ENCODE measurements at places on chromosomes 2 and 18.
A peak's percentile ranks its signal among the peaks of the same experiment; 100 is the strongest.

GRCh38 chr2:239305222-239305575 is 95.6 kb downstream of the HDAC4 start:
- DNase-seq = no peak

DNA sequence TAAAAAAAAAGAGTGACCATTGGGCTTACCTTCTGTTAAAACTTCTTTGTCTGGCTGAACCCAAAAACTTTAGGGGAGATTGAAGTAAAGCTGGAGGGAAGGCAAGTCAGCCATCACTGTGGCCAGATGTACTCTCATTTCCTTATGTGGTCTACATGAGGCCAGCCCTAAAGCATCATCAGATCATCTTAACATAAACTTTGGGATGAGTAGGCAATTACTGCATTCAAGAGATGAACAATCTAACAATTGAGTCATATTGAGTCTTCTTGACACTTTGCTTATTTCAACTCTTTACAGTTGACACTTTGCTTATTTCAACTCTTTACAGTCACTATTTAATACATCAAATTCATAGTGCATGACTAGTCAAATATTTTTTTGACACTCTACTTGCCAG is 155.6 kb downstream of the QPCT start:
- DNase-seq = no peak

DNA sequence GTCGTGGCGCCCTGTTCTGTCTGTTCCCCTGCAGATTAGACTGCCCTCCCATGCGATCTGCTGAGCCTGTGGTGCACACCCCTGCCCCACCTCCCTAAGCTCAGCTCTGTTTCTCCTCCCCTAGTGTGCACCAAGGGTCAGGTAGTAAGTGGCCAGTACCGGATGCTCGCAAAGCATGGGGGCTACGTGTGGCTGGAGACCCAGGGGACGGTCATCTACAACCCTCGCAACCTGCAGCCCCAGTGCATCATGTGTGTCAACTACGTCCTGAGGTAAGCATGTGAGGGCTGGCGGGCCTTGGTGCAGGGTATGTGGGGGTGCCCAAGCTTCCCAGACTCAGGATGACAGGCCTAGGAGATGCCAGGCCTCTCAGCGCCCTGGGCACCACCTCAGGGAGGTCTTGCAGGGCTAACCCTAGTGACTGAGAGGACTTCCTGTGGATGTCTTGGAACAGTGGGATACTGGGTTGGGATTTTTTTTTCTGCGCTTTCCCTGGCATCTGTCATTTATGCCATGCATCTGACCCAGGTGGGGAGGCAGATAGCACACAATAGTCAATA is 78.4 kb downstream of the EPAS1 start:
- no peak for DNase-seq

DNA sequence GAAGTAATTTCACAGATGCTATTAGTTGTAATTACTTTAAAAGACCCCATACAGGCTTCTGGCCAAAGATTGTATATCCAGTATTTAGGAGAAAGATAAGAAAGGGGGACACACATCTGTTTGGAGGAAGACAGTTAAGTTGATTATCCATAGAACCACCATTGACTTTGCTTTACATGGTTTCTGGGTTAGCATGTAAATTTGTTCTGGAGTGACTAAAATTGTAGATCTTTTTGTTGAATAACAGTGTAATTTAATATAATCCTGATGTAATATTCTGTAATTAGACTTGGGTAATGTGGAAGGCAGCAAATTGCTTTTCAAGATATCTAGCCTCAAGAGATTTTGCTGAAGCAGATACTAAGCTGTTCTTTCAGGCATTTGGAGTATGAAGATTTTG is 17.2 kb downstream of the COMMD1 start:
- no peak for DNase-seq

DNA sequence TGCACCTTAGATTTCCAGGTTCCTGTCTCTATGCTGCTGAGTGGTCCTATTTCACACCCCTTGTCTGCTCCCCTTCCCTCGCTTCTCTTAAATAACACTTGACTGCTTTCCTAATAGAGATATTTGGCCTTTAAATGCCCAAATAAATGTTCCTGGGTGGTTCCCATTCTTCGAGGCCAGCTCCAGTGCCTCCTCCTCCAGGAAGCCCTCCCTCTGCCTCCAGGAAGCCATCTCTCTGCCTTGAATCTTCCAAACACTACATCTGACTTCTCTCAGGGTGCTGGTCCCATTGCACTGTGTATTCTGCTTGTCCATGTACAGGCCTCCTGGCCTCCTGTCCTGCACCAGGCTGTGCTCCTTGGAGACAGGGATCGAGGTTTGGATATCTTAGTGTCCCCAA is 14.2 kb downstream of the EHD3 start:
- DNase-seq = no peak

GRCh38 chr2:72007402-72007801 is 140.3 kb downstream of the CYP26B1 start:
- DNase-seq = no peak

DNA sequence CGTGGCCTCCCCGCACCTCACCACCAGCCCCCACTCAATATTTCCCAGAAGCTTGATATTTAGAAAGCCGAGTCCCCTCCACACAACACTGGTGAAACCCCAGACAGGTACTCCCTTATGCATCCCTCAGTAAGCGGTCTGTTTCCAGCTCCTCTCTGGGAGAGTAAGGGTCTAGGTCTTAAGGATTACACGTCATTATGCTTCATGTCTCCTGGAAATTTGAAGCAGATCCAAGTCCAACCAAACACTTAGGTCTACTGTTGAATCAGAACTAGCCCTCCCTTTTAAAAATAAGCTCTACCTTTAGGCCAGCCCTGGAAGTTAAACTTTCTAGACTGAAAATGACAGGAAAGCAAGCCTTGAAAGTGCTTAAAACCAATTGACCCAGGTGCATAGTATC is 1.5 kb upstream of the OST4 start:
- DNase-seq = no peak

GRCh38 chr2:9166579-9167377 is 39.8 kb upstream of the ASAP2 start:
- no peak for DNase-seq

DNA sequence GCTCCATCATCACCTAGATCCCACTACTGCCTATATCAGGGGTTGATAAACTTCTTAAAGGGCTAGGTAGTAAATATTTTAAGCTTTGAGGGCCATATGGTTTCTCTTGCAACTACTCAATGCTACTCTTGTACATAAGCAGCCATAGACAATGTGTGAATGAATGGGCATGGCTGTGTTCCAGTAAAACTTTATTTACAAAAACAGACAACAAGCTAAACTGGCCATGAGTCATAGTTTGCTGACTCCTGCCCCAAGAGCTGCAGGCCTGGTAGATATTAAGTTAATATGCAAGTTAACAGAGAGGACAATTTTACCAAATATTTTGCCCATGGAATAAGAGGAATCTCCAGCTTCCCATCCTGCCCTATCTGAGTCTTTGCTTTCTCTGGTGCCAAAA is 29.8 kb upstream of the MYO3B start:
- no peak for DNase-seq

DNA sequence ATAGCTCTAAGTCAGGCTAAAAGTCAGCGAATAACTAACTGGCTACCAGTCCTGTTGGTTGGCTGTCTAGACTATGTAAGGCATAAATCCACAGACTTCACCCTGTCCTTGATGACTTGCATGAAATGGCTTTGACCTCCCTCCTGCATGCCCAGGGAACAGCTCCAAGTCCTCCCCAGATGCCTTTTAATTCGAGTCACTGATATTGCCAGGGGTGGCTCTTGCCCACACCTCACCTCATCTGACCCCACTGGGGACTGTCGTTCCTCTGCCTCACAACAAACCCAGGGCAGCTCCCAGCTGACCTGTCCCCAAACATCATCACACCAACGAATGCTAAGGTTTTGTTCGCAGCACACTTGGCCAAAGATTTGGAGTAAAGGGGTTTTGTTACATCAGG is 396.0 kb upstream of the ID2 start:
- DNase-seq = no peak

DNA sequence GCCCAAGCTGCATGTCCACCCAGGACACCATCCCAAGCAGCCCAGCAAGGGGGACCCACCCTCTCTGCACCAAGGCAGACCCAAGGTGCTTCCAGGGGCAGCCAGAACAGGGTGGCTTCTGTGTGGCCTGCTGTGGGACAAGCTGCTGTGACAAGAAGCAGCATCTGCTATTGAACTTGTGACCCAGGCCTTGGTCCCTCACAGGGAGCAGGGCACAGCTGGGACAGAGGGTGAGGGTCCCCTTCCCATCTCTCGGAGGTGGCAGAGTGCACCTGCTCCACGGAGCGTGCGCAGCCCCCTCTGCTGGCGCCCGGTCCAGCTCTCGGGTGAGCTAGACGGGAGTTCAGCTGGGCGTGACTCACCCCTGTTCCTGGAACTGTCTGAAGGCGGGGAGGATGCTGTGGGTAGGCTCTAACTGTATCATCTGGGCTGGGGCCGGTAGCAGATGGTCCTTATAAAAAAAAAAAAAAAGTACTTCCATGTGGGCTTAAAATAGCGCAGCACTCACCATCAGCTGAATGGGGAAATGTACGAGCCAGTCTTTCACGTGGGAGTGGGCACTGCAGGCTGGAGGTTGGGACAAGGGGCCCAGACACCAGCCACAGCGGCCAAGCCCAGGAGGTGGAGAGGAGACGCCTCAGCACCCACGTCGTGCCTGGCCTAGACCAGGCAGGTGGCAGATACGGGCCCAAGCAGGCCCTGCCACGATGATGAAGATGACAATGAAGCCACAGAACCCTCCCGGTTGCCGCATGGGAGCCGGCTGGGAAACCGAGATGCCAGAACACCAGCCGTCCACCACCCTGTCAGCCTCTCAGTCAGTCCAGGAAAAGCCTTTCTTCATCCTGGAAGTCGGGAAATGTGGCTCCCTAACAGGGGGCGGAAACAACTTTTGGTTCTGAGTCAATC is 136.8 kb upstream of the ID2 start:
- peak; percentile 87 for DNase-seq

DNA sequence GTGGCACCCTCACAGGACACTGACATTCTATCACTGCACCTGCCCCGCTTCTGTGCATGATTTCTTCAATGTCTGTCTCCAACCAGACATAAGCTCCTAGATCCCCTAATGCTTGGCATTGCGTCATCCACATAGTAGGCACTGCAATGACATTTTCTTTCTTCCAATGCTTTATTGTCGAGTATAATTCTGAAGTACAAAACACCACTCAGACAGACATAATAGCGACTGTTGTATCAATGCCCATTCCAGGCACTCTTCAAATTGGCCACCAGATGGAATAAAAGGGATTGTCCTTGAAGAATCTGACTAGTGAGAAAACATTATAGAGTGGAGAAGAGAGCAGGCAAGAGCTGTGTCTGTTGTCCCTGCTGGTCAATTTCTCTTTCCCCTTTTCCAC is 89.0 kb downstream of the LPIN1 start:
- no peak for DNase-seq

- no peak for DNase-seq
Measured at GRCh38 chr2:204264085-204264553, 281.2 kb upstream of the PARD3B start.

- no peak for DNase-seq
Measured at GRCh38 chr18:59575995-59576394, 121.2 kb downstream of the CCBE1 start.

DNA sequence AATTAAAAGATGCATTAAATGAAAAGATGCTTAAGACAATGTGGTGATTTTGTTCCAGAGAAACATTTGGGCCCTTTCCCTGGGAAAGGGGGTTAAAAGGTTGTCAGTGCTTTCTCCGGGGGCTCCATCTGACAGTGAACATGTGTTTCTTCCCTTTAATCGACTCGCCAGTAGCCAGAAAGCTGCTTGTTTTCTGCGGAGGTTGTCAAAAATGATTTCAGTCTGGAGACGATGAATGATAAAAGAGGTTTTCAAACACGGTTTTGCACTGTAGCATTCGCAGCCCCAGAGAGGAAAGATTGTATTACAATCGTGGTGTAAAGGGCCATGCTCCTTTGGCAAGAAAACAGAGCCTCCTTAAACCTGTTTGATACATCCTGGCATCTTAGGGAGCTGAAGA is 111.5 kb upstream of the MEIS1 start:
- no peak for DNase-seq

- DNase-seq = no peak
Measured at GRCh38 chr2:2306878-2307277, 24.2 kb downstream of the MYT1L start.

DNA sequence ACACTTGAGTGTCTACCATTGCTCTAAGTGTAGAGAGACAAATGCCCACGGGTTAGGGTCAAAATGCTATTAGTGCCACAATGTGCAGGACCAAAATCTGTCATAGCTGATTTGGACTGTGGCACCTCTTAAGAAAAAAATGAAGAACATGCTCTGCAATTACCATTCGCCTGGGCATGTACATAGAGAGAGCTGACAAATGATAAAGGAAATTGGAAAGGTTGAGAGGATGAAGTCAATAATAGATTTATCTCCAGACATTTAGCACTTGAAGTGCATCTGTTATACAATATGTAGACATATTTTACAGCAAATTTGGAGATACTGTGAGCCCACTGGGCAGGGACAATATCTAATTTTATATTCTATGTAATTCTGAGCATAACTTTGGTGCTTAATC is 804.4 kb downstream of the SATB2 start:
- no peak for DNase-seq

GRCh38 chr18:22186484-22186971 is 17.1 kb downstream of the GATA6 start:
- DNase-seq = no peak

DNA sequence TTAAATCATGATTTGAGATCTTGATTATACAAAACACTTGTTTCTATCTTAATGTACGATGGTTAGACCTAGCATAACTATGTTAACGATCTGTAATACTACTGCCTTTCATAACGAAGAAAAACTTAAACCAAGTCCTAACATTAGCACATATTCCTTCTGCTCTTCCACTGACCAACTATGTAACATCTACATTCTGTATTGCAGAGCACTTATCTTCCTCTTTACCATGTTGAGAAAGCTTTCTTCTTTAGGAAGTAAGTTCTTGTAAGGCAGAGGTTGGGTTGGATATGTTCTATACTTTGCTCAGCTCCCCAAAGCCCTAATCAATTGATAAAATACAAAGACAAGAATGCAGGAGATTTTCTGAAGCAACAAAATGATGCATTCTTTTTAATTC is 7.9 kb upstream of the ZNF407 start:
- no peak for DNase-seq

GRCh38 chr2:51710222-51710621 is 678.3 kb upstream of the NRXN1 start:
- DNase-seq = no peak

DNA sequence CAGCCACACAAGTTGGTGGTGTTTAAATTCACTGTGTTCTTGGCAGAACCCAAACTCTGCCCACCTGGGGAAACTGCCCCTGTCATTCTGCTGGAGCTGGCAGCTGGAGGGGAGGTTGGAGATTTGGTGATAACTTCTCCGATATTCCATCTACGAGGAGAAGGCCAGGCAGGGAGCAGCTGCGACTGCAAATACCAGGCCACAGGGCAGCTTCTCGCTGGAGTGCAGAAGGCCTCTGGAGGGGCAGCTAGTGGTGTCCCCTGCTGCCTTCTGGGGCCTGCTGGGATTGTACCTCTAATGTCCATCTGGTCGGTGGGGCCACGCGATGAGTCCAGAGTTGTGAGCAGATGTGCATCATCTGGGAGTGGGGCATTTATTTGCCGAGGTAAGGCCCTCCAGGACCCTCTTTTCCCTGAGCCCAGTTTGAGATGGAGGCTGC is 98.9 kb downstream of the ACKR3 start:
- no peak for DNase-seq

- no peak for DNase-seq
Measured at GRCh38 chr2:96090196-96090926, 26.0 kb downstream of the ADRA2B start.
